ENCODE measurements at places on chromosomes 13 and 19.

DNA sequence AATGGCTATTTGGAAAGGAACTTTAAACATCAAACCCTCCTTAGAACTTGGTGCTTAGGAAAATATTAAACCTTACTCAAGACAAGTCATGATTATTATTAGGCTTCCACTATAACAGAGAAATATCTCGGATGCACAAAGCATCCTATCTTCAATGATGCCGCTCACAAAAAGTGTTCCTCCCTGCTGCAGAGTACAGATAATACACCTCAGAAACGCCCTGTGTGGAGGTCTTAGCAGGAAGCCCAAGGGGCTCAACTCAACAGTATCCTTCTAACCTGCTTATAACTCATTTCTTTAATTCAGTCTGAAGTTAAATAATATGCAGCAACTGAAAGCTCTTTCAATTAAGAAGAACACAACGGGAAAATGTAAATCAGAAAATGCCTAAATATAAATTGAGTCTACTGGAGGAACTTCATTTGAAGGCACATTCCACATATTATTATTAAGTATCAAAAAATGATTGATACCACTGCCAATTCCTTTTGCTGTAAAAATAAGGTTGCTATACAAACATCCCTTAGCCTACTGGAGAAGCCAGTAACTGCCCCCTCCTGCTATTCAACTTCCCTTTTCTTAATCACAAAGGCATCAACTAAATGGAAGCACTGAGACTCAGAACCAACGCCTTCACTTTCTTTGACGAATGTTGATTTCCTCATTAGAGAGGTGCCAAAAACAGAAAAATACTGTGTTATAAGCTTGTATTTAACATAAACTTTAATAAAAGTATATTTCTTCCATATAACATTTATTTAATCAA is 12.0 kb downstream of the ELF1 start:
- no peak for DNase-seq

GRCh38 chr19:41748012-41748411 is 7.3 kb upstream of the CEACAM6 start:
- DNase-seq: no peak

DNA sequence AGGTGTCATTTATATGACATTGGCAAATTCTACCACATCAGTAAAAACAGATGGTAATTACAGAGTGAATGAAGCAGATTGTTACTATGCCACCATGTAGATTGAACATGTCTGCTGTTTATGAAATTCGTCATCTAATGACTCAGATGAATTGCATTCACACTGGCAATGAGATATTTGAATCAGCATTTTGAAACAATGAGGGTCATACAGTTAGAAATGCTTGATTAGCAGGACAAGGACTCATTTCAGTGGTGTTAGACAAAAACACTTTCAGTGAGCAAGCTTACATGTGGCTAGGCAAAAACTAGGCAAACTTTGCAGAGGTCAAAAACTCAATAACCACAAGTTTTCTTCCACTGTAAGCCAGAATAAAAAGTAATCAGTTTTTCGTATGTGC is 1165.0 kb downstream of the SLITRK1 start:
- DNase-seq: no peak

- DNase-seq: no peak
Observed at GRCh38 chr19:16232568-16232967, 34.9 kb downstream of the AP1M1 start.

DNA sequence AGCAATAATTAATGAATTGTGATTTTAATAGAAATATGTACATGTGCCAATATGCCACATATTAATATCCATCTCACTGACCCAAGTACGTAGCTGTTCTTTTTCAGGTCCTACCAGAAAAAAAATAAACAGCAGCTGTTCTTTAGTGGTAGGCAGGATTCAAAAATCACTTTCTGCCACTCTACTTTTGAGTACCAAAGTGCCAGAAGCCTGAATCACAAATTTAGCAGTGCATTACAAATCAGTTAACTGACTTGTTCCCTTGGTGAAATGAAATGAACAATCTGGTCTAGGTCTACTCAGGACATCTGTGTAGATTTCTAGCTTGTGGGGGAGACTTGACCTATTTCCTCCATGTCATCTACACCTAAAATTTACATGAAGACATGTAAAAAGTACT is 775.5 kb upstream of the GPC6 start:
- no peak for DNase-seq

DNA sequence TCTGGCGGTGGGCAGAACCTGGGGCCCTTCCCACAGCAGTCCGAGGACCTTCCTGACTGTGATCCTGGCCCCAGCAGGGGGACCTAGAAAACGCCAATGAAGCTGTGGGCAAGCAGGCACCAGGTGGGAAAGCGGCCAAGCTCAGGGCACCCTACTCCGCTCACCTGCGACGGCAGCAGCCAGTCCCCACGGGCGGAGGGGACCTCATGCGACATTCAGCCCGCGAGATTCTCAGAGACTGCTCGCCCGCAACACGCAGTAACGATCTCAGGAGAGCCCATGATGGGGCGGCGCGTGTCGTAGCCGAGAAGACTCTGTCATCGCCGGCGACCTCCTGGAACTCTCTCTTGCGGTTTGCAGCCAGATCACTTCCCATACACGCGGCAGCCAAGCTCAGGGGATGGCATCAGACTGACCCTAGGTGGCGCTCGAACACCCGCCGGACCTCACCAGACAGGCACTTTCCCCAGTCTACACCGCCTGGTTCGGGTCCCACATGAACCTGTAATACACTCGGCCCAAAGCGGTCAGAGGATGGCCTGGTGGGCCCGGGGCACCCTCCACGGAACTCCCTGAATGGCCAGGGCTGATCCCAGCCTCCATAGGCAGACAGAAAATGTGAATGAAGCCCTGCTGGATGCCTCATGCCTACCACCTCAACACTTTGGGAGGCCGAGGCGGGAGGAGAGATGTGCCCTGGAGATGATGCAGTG is 26.5 kb downstream of the MAN2B1 start:
- peak; percentile 87 for DNase-seq

GRCh38 chr13:27132538-27132937 is 39.1 kb downstream of the USP12 start:
- DNase-seq: peak; percentile 16

- DNase-seq: no peak
Observed at GRCh38 chr19:15563931-15564330, 51.1 kb upstream of the CYP4F8 start.

DNA sequence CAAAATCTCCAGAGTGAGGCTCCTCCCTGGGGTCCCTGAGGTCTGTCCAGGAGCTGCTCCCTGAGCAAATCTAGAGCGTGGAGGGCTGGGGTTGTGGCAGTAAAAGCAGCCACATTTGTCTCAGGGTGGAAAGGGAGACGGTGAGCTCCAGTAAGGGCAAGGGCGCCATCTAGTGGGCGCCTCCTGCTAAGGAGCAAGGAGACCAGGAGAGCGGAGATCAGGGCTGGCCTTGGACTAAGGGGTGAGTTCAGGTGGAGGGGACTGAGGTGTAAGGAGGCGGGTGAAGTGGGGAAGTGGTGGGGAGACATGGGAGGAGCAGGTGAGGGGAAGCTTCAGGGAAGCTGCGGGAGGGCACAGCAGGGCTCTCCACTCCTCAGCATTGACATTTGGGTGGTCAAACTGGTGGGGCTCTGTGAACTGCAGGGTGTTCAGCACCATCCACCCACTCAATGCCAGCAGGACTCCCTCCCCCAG is 5.3 kb upstream of the CEACAM21 start:
- no peak for DNase-seq

DNA sequence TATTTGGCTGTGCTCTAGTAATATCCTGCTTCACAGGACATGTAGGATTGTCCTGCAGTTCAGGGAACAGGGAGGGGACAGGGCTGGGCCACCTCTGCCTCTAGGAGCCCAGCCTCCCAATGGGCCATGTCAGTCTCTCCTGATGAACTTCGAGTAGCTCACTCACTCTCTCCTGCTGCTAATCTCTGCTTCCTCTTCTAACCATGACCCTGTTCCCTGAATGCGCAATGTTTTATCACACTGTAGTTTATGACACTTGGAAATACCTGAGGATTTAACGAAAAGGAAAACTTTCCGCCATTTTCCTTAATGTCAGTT is 9.2 kb downstream of the PARP4 start:
- no peak for DNase-seq

DNA sequence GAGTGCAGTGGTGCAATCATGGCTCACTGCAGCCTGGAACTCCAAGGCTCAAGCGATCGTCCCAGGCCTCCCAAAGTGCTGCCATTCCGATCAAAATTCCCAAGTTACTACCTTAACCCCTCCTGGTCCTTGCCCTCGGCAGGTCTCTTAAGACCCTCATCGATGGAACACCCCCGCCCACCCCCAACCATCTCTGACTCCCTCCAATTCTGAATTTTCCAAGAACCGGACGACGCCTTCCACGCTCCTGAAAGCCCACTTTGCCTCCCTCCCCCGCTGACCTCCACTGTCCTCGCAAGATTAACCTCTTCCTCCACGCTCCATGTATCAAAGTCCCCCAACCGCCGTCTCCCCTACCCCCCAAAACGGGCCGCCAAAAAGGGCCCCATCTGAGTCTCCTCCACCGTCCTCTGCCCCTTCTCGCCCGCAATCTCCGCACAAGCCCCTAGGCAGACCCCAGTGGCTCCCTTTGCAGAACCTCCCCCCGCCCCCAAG is 539 bp downstream of the DAPK3 start:
- no peak for DNase-seq

DNA sequence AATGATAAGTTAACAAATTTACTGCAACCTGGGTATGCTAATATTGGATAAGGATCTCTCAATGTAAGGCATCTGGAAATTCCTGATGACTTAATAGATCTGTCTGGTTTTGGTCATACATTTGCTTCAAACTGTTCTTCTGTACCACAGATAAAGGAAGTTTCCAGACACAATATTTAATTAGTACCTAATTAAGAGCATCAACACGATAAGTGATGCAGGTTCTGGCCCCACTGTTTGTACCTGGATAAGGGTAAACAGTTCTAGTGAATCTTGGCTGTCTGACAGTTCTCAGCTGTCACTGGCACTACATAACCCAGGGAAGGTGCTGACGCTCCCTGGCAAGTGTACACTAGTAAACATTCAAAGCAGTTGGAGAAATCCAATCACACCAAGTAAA is 165.6 kb downstream of the MZT1 start:
- no peak for DNase-seq

- DNase-seq: no peak
Observed at GRCh38 chr13:64256751-64257150, 2841.1 kb upstream of the PCDH20 start.

DNA sequence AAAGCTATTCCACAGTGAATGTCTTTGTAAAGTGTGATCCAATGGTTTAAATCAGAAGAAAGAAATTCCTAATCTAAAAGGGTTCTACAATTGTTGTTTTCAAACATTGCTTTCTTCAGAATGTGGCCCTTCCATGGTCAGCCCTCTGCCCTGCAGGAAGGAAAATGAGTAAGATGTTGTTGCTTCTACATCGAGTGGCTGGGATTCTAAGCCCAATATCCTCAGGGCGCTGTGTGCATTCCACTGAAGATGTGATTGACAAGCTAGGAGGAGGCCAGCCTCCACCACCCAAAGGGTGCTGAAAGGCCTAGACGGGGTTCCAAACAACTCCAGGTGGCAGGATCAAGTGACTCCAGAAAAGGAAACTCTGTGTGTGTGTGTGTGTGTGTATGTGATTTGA is 316.9 kb upstream of the TSHZ3 start:
- DNase-seq: no peak

- no peak for DNase-seq
Observed at GRCh38 chr13:78084401-78084800, 165.8 kb upstream of the EDNRB start.

DNA sequence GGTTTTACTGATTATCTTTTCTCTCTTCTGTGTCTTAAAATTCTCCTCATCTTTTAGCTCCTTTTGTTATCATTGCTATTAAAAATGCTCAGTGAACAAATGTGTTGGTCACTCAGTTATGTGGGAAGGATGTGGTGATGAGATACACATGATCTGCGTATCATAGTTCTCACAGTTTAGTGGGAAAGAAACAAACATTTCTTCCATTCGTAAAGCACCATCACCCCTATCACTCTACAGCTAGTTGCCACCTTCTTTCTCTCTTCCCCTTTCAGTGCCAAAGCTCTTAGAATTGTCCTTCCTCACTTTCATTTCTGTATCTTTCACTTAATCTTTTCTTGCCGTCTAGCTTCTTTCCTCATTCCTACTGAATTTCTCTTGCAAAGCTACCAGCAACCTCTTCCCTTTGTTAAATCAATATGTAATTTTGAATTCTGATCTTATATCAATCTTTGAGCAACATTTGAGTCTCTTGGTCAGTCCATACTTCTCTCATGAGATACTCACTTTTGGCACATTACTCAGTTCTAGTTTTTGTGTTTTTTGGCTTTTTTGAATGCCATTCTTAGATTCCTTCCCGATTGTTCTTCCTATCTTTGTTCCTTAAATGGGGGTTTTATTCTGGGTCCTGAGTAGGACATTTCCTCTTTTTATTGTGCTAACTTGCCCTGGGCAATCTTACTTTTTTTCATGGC is 122.3 kb downstream of the PCCA start:
- DNase-seq: no peak

DNA sequence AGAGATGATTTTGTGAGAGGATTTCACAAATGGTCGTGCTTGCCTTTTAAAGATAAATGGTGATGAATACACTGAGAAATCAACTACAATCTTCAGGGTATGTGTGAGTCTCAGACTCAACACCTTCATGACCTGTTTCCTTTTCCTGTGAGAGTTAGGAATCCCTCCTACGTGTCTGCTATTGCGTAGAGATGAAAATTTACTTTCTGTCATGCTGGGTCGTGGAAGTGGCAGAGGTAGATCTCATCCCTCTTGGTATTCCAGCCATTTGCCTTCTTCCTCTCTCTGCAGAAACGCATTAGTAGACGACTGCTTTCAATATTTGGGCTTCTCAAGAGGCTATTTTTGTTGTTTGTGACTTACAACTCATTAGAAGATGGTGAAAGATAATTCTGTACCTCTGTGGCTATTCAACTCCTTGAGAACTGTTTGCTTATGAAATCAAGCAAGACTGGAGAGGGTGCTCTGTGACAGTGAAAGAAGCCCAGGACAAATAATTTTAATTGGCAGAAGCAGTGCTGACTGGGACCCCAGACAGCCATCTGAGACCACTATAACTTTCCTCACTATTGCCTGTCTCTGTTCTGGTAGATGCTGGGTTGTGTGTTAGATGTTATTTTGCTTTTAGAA is 233.1 kb downstream of the LACC1 start:
- DNase-seq: no peak

GRCh38 chr19:2049741-2050348 is 1.2 kb downstream of the MKNK2 start:
- DNase-seq: no peak

- no peak for DNase-seq
Observed at GRCh38 chr13:48976576-48977285, 1.0 kb downstream of the FNDC3A start.

DNA sequence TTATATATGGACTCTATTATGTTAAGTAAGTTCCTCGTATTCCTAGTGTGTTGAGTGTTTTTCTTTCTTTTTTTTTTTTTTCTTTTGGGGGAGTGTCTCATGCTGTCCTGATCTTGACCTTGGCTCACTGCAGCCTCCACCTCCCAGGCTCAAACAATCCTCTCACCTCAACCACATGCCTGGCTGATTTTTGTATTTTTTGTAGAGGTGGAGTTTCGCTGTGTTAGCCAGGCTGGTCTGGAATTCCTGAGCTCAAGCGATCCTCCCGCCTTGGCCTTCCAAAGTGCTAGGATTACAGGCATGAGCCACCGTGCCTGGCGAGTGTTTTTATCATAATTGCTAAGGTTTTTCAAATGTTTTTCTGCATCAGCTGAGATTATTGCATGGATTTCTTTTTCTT is 10.7 kb upstream of the ZNF480 start:
- no peak for DNase-seq

All from stimulated activated CD8-positive, alpha-beta memory T cell treated with anti-CD3 and anti-CD28 coated beads, Interleukin-7, amount 100 ng/mL, for 48 hours (primary cell).